ENCODE measurements at places on chromosomes 5 and 9.

DNA sequence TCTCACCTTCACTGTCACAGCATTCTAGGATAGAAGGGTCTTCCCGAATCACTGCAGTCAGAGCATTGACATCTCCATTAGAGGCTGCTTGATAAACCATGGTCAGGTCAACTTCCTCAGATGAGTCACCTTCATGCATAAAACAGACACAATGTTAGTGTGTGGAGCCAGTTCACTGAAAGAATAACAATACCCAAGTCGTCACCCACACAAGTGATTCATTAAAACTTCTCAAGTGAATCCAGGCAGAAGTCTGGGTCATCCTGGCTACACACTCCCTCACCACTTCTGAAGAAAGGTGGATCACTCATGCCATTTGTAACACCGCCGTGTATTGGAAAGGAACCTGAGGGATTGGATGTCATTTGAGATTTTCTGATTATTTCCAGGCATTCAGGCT is 49.6 kb downstream of the ANKRD55 start:
- no peak for DNase-seq

- no peak for DNase-seq
Observed at GRCh38 chr9:36433386-36433785, 33.3 kb upstream of the RNF38 start.

- DNase-seq: no peak
Observed at GRCh38 chr5:118605761-118606160, 382.6 kb downstream of the DTWD2 start.

GRCh38 chr9:98215821-98216220 is 23.4 kb upstream of the CORO2A start:
- DNase-seq: no peak

DNA sequence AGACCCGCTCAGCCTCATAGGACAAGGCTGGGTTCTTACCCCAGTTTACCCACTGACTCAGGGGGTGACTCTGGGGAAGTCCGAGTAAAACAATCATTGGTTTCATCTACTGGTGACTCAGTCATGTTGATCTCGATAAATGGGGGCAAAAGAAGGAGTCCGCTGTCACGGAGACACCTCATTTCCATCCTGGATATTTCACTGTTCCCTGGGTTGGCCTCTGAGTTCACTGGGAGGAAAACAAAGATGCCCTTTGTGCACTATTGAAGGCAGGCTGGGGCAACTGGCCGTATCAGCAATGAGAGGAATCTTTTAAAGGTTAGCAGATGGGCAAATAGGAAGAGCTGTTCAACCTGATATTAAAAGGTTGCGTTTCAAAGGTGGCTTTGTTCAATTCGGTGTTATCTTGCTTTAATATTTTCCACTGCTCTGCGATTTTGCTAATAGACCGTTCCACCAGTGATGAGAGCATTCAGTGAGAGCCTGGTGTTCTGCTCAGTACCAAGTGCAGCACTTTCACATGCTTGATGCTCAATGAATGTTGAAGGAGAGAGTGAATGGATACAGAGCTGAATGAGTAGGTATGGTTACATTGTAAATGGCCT is 110.2 kb upstream of the EGFLAM start:
- DNase-seq: no peak

All from stimulated activated CD8-positive, alpha-beta memory T cell treated with anti-CD3 and anti-CD28 coated beads, Interleukin-4, amount 100 ng/mL, for 4 hours (primary cell).